Left renal pelvis (tissue), 4 donors: ENCODE measurements at places on chromosomes 11 and 22.

DNA sequence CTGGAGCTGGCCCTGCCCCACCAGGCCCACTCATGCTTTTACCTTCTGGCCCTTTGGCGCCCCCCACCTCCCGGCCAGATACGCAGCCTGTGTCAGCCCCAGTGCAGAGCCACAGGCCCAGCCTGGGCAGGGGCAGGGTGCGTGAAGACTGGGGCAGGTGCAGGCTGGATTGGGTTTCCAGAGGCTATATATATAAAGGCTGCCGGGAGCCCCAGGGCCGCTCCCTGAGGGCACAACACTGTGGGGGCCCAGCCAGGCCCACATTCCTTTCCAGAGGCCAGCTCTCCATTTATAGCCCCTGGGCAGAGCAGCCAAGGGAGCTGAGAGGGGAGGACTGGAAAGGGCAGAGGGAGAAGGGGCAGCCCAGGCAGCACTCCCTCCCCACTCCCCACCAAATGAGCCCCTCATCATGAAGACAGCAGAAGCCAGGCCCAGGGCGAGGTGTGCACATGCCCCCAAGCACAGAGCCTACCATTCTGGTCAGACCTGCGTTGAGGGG, 5.0 kb upstream of the MYOD1 start:
- DNase-seq = no peak

- no peak for DNase-seq
Measured at GRCh38 chr11:132895340-132895739, 637.0 kb downstream of the OPCML start.

- no peak for DNase-seq
Measured at GRCh38 chr11:109986488-109986887, 106.7 kb upstream of the ZC3H12C start.

DNA sequence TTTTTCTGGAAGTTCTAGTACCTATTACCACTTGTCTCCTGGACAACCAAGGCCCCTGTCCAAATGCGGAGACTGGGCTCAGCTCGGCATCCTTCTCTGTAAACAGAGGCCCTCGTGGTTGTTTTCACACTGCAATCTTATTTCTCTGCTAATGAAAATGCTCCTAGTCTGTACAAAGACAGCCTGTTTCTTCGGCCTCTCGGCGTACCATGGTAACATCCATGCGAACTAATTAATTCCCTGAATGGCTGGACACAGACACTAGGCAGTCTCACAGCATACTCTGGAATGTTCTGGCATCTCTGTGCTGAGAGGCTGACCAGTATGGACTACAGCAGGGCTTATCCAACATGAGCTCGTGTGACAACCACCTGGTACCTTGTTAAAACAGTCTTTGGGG, 5.7 kb downstream of the POLR3H start:
- DNase-seq = no peak

GRCh38 chr11:58898106-58898505, 41.2 kb upstream of the GLYATL1 start:
- DNase-seq = no peak

GRCh38 chr11:69252490-69252837, 41.5 kb upstream of the MYEOV start:
- DNase-seq = no peak

DNA sequence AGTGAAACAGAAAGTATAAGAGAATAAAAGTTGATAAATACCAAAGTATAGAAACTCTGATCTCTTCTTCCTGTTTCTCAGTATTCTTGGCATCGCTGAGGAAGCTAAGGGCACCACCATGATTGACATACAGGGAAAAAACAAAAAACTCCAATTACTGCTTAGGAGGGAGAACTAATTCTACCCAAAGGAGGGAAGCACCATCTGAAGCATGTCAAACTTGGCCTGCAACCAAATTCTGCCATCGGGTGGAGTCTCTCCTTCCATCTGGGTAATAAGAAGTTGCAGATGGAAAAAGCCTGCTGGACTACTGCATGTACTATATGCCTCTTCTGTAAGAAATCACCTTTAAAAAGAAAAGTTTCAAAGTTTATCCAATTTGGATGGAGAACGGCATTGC, 30.5 kb upstream of the PPP2R1B start:
- no peak for DNase-seq

- no peak for DNase-seq
Measured at GRCh38 chr11:7543302-7543701, 29.5 kb downstream of the PPFIBP2 start.

GRCh38 chr11:123681030-123681429, 26.6 kb upstream of the SCN3B start:
- no peak for DNase-seq

GRCh38 chr22:38706101-38706900, 557 bp downstream of the GTPBP1 start:
- DNase-seq = no peak

DNA sequence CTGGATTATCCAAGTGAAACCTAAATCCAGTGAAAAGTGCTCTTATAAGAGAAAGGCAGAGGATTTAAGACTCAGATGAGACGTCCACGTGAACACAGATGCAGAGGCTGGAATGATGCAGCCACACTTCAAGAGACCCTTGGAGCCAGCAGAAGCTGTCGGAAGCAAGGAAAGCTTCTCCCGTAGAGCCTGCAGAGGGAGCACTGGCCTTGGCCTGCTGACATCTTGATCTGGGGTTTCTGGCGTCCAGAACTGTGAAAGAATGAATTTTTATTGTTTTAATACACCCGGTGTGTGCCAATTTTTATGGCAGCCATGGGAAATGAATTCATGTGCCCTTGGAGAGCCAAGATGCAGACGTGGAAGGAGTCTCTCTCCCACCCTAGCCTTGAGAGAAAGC, 407.0 kb upstream of the B3GAT1 start:
- no peak for DNase-seq

DNA sequence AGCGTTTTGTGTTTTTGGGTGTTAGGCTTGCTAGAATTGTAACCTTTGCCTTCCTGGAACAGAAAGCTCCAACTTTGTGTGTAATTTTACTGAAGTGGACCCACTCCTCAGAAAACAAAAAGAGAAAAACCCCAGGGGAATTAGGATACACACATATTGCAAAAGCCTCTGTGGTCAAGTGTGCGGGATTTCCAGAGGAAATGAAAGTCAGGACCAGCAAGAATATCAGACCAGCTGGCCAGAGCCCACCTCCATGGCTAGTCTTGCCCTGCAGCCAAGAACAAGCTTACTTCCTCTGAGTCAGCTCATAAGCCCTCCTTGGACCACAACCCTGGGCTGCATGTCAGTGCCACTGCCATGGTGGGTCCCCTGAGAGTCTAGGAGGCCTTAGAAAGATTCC, 37.0 kb upstream of the FTH1 start:
- DNase-seq = no peak

DNA sequence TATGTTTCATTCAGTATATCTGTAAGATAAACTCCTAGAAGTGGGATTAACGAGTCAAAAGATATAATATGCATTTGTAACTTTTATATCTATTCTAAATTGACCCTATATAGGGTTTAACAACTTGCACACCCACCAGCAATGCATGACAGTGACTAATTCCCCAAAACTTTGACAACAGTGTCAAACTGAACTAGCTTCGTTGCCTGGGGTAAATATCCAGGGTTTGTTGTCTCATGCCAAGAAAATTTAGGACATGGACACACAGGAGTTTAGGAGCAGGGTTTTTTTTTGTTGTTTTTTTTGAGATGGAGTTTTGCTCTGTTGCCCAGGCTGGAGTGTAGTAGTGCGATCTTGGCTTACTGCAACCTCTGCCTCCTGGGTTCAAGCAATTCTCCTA, 5.1 kb downstream of the SNU13 start:
- DNase-seq = no peak

DNA sequence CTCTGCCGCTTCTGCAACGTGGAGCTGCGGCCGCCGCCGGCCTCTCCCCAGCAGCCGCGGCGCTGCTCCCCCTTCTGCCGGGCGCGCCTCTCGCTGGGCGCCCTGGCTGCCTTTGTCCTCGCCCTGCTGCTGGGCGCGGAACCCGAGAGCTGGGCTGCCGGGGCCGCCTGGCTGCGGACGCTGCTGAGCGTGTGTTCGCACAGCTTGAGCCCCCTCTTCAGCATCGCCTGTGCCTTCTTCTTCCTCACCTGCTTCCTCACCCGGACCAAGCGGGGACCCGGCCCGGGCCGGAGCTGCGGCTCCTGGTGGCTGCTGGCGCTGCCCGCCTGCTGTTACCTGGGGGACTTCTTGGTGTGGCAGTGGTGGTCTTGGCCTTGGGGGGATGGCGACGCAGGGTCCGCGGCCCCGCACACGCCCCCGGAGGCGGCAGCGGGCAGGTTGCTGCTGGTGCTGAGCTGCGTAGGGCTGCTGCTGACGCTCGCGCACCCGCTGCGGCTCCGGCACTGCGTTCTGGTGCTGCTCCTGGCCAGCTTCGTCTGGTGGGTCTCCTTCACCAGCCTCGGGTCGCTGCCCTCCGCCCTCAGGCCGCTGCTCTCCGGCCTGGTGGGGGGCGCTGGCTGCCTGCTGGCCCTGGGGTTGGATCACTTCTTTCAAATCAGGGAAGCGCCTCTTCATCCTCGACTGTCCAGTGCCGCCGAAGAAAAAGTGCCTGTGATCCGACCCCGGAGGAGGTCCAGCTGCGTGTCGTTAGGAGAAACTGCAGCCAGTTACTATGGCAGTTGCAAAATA, 816 bp downstream of the PDE3B start:
- no peak for DNase-seq

- DNase-seq = no peak
Measured at GRCh38 chr22:48551716-48552268, 1275.9 kb downstream of the BRD1 start.

- DNase-seq = no peak
Measured at GRCh38 chr22:20490183-20490940, 5.2 kb downstream of the KLHL22 start.

DNA sequence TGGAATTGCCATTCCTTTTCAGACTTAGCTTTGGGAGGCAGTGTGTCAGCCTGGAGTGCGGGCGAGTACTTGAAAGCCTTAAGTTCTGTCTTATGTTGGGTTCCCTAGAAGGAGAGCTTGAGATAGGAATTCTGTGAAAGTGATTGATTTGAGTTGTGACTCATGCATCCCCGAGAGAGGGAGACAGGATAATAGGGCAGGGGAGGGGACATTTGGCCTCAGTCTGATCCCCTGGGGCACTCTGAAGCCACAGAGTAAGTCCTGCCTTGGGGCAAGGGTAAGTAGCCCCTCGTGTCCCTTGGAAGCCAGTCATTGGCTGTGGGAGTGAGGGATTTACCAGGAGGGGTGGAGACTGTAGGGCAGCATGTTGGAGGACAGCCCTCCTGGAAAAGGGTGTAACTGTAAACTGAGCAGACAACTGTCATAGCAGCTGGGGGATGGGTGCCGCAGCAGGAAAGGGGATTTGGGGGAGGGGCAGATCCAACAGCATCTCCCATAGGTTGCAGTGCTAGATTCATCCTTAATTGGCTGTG, 44.0 kb downstream of the KIAA1671 start:
- DNase-seq = no peak

- DNase-seq = no peak
Measured at GRCh38 chr22:23080613-23081290, 10.4 kb downstream of the GNAZ start.

GRCh38 chr11:93474123-93474522, 69.1 kb downstream of the SMCO4 start:
- DNase-seq = no peak

- DNase-seq = no peak
Measured at GRCh38 chr11:31509051-31509428, 382 bp downstream of the IMMP1L start.

- no peak for DNase-seq
Measured at GRCh38 chr11:76086743-76087635, 119.3 kb downstream of the WNT11 start.

DNA sequence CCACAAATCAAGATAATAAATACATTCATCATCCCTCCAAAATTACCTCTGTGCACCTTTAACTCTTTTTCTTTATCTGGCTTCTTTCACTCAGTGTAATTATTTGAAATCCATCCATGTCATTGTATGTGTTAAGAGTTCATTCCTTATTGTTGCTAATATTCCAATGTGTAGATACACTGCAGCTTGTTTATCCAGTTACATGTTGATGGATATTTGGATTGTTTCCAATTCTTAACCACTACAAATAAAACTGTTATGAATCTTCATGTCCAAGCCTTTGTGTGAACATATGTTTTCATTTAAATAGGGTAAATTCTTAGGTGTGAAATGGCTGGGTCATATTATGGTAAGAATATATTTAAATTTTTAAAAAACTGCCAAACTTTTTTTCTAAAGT, 323.3 kb upstream of the NCAM1 start:
- no peak for DNase-seq

DNA sequence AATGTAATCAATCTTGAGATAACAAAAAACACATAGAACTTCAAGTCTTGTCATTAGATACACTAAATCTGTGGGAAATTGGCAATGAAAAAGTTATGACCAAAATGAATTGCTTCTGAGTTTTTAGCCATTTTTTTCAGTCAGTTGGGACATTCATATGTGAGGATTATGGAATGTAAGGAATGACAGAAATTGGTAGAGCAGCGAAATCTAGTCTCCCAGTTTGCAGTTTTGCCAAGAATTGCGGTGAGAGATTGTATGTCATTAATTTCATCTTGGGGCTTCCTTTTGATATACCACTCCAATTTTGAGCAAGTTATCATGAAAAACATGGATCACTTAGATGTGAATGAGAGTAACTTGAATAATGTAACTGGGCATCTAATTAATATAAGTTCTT, 49.9 kb downstream of the SIK2 start:
- DNase-seq = no peak

GRCh38 chr11:2510626-2511402, 66.0 kb downstream of the KCNQ1 start:
- DNase-seq = no peak

- no peak for DNase-seq
Measured at GRCh38 chr11:106821291-106821690, 197.0 kb downstream of the GUCY1A2 start.

DNA sequence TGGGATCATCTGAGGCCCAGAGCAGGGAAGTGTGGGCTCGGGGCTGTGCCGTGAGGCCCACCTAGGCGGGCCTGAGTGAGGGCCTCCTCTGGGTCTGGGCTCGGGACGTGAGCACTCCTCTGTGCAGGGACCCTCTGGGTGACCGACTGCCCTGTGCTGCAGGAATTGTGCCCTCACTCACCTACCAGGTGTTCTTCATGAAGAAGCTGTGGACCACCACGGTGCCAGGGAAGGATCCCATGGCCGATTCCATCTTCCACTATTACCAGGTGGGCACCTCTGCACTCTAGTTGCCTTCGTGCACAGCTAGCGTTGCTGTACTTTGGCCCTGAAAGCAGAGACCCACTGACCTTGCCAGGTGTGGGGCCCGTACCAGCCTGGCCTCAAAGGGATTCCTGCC, 80.5 kb downstream of the MYO7A start:
- DNase-seq = no peak
